Lower lobe of right lung (tissue), 2 donors: ENCODE measurements at places on chromosomes 4 and X. TPM values are rescaled to one million over a fixed set of nuclear protein-coding genes. Genes with fewer than 3 reads are reported as not detected.

The TLR6 gene
- total RNA-seq, result 12.4 TPM

The GBA3 gene
- total RNA-seq, result 1.0 TPM

The TRMT2B gene
- 19.4 TPM for total RNA-seq

The OTC gene
- total RNA-seq, result 0.71 TPM
